Lung (tissue), 17 donors: ENCODE measurements at places on chromosomes 2 and 18. TPM values are rescaled to one million over a fixed set of nuclear protein-coding genes. Genes with fewer than 3 reads are reported as not detected.
A peak's percentile ranks its signal among the peaks of the same experiment; 100 is the strongest.

DNA sequence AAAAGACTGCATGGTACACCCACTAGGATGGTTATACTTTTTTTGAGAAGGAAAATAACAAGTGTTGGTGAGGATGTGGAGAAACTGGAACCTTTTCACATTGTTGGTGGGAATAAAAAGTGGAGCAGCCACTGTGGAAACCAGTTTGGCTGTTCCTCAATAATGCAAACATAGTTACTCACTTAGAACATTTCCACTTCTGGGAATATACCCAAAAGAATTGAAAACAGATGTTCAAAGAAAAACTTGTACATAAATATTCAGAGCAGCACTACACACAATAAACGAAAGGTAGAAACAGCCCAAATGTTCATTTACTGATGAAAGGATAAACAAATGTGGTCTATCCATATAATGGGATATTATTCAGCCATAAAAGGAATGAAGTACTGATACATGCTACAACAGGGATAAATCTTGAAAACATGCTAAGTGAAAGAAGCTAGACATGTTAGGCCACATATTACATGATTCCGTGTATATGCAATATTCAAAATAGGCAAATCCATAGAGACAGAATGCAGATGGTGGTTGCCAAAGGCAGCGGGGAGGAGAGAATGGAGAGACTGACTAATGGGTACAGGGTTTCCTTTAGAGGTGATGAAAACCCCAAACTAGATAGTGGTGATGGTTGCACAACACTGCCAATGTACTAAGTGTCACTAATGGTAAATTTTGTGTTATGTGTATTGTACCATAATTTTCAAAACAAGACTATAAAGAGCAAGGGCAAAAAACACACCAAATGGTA is 20.9 kb upstream of the LMAN1 start:
- no peak for DNase-seq
- peaks cover 4% of the 10 kb centered on the region for H3K4me1 ChIP-seq
- no peak overlapping the region for H3K27ac ChIP-seq
- no peak overlapping the region for H3K4me3 ChIP-seq

GRCh38 chr2:3233877-3234276 is 143.7 kb downstream of the EIPR1 start:
- DNase-seq: no peak
- no peak overlapping the region for H3K27ac ChIP-seq
- H3K4me3 ChIP-seq: no peak overlapping the region
- no peaks in the 10 kb centered on the region for H3K4me1 ChIP-seq
- H3K36me3 ChIP-seq: no peaks in the 10 kb centered on the region
- H3K27me3 ChIP-seq: no peaks in the 10 kb centered on the region

The ABCB11 gene
- 0.15 TPM for total RNA-seq

DNA sequence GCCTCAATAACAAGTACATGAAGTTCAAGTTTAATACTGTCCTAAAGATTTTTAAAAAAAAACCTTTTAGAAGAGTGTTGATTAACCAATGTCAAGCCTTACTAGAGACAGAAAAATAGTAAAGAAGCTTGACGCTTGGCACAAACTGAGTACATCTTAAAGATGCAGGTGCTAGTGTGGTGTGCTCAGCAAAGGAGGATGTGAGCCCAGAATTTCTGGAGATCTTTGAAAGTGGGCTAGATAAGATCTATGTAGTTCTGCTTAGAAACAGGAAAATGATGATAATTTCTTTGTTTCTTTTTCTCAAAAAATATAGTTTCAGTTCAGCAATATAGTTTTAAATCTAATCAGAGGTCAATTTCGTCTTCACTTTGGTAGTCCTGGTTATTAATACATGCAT is 118.3 kb upstream of the KLHL14 start:
- no peaks in the 10 kb centered on the region for H3K27me3 ChIP-seq
- no peak overlapping the region for H3K4me3 ChIP-seq
- H3K36me3 ChIP-seq: no peaks in the 10 kb centered on the region

The ELOA2 gene
- not detected for total RNA-seq

- no peaks in the 10 kb centered on the region for H3K36me3 ChIP-seq
- H3K4me1 ChIP-seq: no peaks in the 10 kb centered on the region
- H3K27ac ChIP-seq: no peak overlapping the region
Observed at GRCh38 chr2:219199470-219200211, 6.9 kb upstream of the ZFAND2B start.

DNA sequence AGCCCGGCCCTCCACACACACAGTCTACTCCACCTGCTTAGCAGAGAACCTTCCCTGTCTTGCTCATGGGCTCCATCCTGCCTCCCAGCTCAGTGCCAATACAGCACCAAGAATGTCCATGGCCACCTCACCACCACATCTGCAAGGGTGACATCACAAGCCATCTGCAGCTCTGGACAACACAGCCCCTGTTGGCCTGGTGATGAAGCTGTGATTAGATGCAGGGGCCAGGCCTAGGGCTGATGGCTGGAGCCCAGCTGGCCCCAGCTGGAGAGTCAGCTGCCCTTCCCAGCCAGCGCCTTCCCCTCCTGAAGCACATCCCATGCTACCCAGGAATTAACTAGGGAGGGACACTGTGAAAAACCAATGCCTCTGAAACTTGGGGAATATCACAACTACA is 91.1 kb downstream of the TTC32 start:
- no peaks in the 10 kb centered on the region for H3K36me3 ChIP-seq
- no peaks in the 10 kb centered on the region for H3K27me3 ChIP-seq
- peak; percentile 38 for DNase-seq
- H3K27ac ChIP-seq: no peak overlapping the region
- H3K4me3 ChIP-seq: no peak overlapping the region
- no peaks in the 10 kb centered on the region for H3K4me1 ChIP-seq

The KYNU gene
- total RNA-seq: 18.7 TPM

The GPBAR1 gene
- 3.2 TPM for total RNA-seq

The COL3A1 gene
- total RNA-seq: 2,500 TPM

The DSG4 gene
- not detected for total RNA-seq

DNA sequence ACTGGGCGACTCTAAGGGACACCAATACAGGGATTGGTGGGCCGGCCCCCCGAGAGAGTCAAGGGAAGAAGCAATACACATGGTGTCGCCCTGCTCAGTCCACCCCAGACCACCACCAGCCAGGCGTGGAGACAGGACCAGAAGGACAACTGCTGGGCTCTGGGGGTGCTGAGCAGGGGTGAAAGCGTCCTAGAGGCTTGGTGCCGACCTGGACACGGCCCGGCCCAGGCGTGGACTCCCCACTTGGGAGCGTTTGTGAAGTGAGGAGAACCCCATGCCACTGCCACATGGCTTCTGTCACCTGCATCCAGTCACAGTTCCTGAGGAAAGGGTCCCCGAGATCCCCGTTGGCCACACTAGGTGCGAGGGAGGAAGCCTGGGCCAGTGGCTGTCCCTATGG is 35.4 kb upstream of the ITM2C start:
- H3K4me1 ChIP-seq: no peaks in the 10 kb centered on the region
- H3K27ac ChIP-seq: no peak overlapping the region
- H3K36me3 ChIP-seq: no peaks in the 10 kb centered on the region
- H3K4me3 ChIP-seq: no peak overlapping the region
- DNase-seq: no peak

- no peaks in the 10 kb centered on the region for H3K36me3 ChIP-seq
- no peak overlapping the region for H3K27ac ChIP-seq
- H3K27me3 ChIP-seq: no peaks in the 10 kb centered on the region
- DNase-seq: no peak
- no peaks in the 10 kb centered on the region for H3K4me1 ChIP-seq
Observed at GRCh38 chr18:7417727-7418126, 149.4 kb upstream of the PTPRM start.

DNA sequence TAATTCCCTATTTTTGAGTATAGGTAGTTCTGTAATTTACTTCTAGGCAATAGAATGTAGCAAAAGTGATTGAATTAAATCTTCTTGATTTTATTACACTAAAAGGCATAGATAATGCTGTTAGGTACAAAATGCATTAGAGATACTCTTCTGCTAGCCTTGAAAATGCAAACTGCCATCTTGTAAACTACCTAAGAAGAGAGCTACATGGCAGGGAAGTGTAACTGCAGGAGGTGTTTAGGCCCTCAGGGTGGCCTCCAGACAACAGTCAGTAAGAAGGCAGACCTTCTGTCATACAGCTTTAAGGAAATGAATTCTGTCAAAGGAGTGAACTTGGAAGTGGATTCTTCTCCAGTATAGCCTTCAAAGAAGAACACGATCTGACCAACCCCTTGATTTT is 1396.8 kb upstream of the SLC39A10 start:
- H3K4me3 ChIP-seq: no peak overlapping the region
- no peak overlapping the region for H3K27ac ChIP-seq
- no peaks in the 10 kb centered on the region for H3K4me1 ChIP-seq
- H3K27me3 ChIP-seq: no peaks in the 10 kb centered on the region
- no peaks in the 10 kb centered on the region for H3K36me3 ChIP-seq
- no peak for DNase-seq

GRCh38 chr2:72082021-72082601 is 65.6 kb downstream of the CYP26B1 start:
- no peaks in the 10 kb centered on the region for H3K27me3 ChIP-seq
- no peaks in the 10 kb centered on the region for H3K36me3 ChIP-seq
- no peak overlapping the region for H3K4me3 ChIP-seq
- DNase-seq: no peak
- H3K27ac ChIP-seq: no peak overlapping the region

- H3K27me3 ChIP-seq: no peaks in the 10 kb centered on the region
- no peaks in the 10 kb centered on the region for H3K36me3 ChIP-seq
- H3K27ac ChIP-seq: no peak overlapping the region
- no peak for DNase-seq
Observed at GRCh38 chr2:191501561-191502168, 176.3 kb upstream of the NABP1 start.

The SCN3A gene
- 0.71 TPM for total RNA-seq

DNA sequence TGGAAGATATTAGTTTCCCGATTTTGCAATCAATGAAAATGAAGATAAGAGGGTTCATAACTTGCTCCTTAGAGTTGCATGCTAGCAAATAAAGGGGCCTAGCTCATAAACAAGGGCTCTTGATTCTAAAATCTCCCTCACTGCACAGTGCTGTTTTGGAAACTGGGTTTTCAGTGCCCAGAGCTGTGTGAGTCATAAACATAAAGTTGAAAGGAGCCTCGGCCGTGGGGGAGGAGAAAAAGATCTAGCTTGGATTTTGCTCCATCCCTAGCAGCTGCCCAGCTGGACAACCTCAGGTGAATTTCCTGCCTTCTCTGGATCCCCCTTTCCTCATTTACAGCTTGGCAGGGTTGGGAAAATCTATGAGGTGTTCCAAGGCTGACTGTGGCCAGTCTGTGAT is 42.5 kb downstream of the LYPD1 start:
- H3K27me3 ChIP-seq: no peaks in the 10 kb centered on the region
- H3K4me1 ChIP-seq: no peaks in the 10 kb centered on the region
- no peak for DNase-seq
- no peak overlapping the region for H3K4me3 ChIP-seq

- no peaks in the 10 kb centered on the region for H3K36me3 ChIP-seq
- no peak overlapping the region for H3K4me3 ChIP-seq
- no peak for DNase-seq
- H3K27me3 ChIP-seq: no peaks in the 10 kb centered on the region
Observed at GRCh38 chr2:179349670-179350303, 85.2 kb upstream of the SESTD1 start.

GRCh38 chr2:160039166-160039903 is 23.1 kb downstream of the PLA2R1 start:
- H3K27me3 ChIP-seq: no peaks in the 10 kb centered on the region
- H3K4me3 ChIP-seq: no peak overlapping the region
- DNase-seq: peak; percentile 70
- H3K4me1 ChIP-seq: no peaks in the 10 kb centered on the region
- H3K27ac ChIP-seq: no peak overlapping the region

GRCh38 chr2:190458352-190459107 is 50.4 kb downstream of the MFSD6 start:
- H3K27ac ChIP-seq: peak overlapping the region; percentile 40
- H3K36me3 ChIP-seq: peaks cover 2% of the 10 kb centered on the region
- H3K27me3 ChIP-seq: no peaks in the 10 kb centered on the region
- no peak for DNase-seq
- H3K4me1 ChIP-seq: no peaks in the 10 kb centered on the region

GRCh38 chr2:215396595-215397313 is 39.1 kb downstream of the FN1 start:
- no peak overlapping the region for H3K4me3 ChIP-seq
- no peak overlapping the region for H3K27ac ChIP-seq
- H3K27me3 ChIP-seq: no peaks in the 10 kb centered on the region
- H3K36me3 ChIP-seq: peaks cover 66% of the 10 kb centered on the region
- peaks cover 3% of the 10 kb centered on the region for H3K4me1 ChIP-seq

The TUBA3E gene
- total RNA-seq: not detected

GRCh38 chr2:15189216-15189615 is 371.9 kb downstream of the NBAS start:
- no peak overlapping the region for H3K27ac ChIP-seq
- no peaks in the 10 kb centered on the region for H3K4me1 ChIP-seq
- no peak overlapping the region for H3K4me3 ChIP-seq

The IHH gene
- 2.2 TPM for total RNA-seq
